Thymus (tissue), 14 donors: ENCODE measurements at places on chromosomes 4 and X. TPM values are rescaled to one million over a fixed set of nuclear protein-coding genes. Genes with fewer than 3 reads are reported as not detected.

The SAGE1 gene
- not detected for total RNA-seq

The OCRL gene
- total RNA-seq, result 3.5 TPM

The RAB33A gene
- 9.9 TPM for total RNA-seq

The SNCA gene
- total RNA-seq, result 14.1 TPM

The PFKFB1 gene
- total RNA-seq, result 0.19 TPM

The SOWAHD gene
- total RNA-seq, result 1.8 TPM

The FGFBP1 gene
- total RNA-seq, result 0.52 TPM

The NUP54 gene
- total RNA-seq, result 73.0 TPM

The CCDC158 gene
- 0.05 TPM for total RNA-seq
